Fibroblast of skin of left biceps (primary cell): ENCODE measurements at places on chromosomes 1 and 21.
A peak's percentile ranks its signal among the peaks of the same experiment; 100 is the strongest.

- no peak for DNase-seq
Measured at GRCh38 chr1:89198081-89198480, 661 bp downstream of the GBP4 start.

- DNase-seq = peak; percentile 13
Measured at GRCh38 chr1:46532498-46533178, 18.8 kb downstream of the KNCN start.

DNA sequence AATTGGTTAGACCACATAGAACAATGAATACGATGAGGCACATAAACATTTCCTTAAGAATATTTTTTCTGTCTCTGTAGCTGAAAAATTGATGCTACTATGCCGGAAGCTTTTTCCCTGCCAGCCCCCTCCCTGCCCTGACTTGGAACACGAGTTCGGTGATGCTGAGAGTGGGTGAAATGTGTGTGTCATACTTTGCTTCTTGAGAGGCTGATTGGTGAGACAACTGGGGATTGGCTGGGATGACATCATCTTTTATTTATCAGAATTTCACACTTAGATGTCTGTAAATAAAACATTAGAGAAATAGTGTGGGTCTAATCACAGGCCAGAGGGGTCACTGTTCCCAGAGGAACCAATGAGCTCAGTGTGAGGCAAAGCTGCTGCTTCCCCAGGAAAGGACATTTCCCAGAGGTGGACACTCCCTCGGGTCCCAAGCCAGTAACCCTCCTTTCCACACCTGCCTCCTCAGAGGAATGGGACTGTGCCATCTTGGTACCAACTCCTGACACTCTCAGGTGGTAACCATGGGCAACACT, 195.4 kb upstream of the C1orf174 start:
- no peak for DNase-seq

DNA sequence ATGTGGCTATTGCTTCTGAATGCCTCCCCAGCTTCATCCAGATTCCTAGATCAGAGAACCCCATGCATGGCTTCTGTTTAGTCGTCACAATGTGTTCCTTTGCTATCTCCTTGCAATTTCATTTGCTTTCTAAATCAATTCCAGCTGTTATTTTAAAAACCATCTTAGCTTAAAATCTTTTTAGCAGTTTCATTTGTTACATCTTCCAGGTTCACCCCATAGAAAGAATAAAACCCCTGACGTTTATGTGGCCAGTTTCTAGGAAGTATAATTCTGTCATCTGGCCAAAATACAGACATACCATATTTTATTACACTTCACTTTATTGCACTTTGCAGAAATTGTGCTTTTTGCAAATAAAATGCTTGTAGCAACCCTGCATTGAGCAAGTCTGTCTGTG, 278.4 kb downstream of the PTPRC start:
- DNase-seq = no peak

GRCh38 chr1:206447422-206447765, 22.9 kb upstream of the IKBKE start:
- DNase-seq = no peak

DNA sequence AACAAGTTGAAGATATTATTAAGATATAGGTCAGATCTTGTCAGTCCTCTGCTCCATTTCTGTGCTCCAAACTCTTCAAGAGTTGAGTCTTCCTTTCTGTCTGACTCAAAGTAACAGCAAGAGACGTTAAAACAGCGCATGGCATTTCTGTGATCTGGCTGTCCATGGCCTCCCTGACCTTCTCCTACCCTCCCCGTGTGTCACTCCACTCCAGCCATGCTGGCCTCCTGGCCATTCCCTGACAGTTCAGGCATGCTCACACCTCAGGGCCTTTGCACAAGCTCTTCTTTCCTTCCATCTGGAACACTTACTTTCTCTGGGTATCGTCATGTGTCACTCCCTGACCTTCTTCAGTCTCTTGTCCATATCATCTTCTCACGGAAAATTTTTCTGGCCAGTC, 229.0 kb downstream of the CENPF start:
- no peak for DNase-seq

GRCh38 chr1:168723000-168723399, 6.0 kb downstream of the DPT start:
- DNase-seq = no peak

DNA sequence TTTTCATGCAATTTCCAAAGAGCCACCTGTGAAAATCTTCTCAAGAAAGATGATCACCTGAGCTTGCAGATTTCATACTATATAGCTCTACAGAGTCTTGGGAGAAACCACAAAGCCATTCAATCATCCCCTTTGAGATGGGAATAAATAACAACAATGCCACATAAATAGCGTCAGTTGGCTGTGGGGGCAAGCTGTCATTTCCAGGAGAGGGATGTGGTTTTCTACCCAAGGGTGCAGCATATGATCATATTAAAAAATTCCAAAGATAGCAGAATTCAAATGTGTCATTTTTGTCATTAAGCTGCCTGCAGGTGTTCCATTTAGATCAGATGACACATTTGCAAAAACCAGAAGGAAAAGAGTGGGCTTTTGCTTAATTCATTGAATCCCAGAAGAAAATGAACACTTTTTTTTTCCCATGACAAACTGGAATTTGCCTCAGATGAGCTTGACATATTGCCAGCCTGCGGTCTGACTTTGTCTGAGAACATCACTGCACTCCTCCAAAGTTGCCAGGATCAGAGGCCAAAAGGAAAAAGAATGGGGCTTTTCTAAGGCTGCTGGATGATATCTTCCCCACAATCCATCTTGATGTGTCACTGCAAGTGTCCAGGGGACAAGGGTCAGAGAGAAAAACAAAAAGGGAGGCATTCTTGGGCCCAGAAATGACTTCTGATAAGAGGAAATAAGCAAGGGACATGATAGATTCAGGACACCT, 314.1 kb upstream of the USP25 start:
- no peak for DNase-seq

- DNase-seq = no peak
Measured at GRCh38 chr1:36392836-36393235, 4.9 kb downstream of the LSM10 start.

GRCh38 chr21:26776310-26777021, 68.7 kb downstream of the ADAMTS1 start:
- DNase-seq = peak; percentile 43

DNA sequence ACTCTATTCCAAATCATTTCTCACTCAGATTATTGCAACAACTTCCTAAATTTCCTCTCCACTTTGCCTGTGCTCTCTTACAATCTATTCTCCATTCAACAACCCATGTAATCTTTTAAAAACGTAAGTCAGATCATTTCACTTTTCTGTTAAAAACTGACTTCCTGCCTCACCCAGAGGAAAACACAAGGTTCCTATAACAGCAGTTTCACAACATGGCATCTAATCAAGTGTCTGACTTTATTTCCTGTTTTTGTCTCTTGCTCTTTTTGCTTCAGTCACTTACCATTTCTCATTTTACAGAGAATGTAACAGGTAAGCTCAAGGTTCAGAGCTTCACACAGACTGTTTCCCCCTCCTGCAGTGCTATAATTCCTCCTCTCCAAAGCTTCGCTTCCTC, 560.7 kb downstream of the LRRIQ3 start:
- no peak for DNase-seq

DNA sequence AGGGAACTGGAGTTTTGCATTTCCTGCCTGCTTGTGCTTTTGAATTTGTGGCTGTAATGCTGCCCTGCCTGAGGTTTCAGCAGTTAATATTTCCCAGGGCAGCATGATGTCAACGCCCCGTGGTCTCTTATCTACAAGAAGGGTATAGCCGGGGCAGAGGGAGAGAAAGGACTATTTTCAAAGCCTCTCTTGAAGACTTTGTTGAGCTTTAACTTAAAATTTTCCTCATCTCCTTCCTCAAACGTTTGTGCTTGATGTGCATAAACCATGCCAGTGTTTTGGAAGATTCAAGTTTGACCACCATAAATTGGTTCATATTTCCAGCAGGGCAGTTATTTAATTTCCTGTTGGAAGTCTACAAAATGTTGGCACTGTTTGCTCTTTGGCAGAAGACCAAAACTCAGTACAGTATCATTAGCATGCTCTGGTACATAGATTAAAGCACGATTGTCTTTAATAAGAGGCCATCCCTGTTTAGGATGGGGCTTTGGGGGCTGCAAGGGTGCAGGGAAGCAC, 43.4 kb downstream of the ROR1 start:
- no peak for DNase-seq

DNA sequence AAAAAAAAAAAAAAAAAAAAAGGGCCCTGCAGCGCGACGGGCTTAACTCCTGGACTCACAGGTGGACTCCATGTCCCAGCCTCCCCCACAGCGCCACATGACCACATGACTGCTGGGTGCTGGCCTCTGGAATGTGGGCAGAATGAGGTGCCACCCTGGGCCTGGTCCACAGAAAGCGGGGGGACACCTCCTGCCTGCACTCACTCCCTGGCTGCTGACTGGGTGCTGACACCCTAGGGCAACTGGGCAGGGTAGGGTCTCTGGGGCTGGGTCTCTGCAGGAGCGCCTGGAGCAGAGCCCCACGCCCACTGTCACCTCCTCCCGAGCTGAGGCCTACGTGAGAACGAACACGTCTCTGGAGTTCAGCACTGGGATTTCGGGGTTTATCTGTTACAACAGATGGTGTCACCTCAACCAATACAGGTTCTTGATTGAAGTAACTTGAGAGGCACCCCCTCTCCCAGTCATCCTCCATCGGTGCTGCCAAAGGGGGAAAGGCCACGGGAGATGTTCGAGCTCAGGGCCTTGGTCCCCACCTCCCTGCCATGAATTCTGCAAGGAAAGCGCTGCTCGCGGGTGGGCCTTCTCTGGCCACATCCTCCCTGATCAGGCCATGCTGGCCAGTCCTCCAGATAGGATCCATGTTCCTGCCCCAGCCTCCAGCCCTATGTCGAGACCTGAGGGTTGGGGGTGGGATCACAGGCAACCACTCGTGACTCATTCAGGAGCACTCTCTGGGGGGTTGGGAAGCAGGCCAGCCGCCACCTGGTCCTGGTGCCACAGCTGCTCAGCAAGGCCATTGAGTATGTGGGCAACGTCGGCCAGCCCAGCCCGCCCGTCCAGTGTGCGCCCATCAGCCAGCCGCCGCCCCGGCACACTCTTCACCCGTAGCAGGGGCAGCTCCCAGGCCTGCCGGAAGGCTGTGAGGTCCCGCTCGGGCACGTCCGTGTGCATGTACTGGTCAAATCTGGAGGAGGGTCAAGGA, 5.4 kb downstream of the CPLANE2 start:
- no peak for DNase-seq

- no peak for DNase-seq
Measured at GRCh38 chr1:3883194-3883925, 16.7 kb downstream of the C1orf174 start.

- no peak for DNase-seq
Measured at GRCh38 chr1:208248307-208248801, 4.2 kb upstream of the PLXNA2 start.

GRCh38 chr1:247456914-247457639, 827 bp downstream of the OR2B11 start:
- no peak for DNase-seq
